Hematopoietic multipotent progenitor cell treated with erythropoietin and hydrocortisone succinate and interleukin-3 and kit ligand, for 8 days (in vitro differentiated cells): ENCODE measurements at places on chromosomes 11 and 22.

DNA sequence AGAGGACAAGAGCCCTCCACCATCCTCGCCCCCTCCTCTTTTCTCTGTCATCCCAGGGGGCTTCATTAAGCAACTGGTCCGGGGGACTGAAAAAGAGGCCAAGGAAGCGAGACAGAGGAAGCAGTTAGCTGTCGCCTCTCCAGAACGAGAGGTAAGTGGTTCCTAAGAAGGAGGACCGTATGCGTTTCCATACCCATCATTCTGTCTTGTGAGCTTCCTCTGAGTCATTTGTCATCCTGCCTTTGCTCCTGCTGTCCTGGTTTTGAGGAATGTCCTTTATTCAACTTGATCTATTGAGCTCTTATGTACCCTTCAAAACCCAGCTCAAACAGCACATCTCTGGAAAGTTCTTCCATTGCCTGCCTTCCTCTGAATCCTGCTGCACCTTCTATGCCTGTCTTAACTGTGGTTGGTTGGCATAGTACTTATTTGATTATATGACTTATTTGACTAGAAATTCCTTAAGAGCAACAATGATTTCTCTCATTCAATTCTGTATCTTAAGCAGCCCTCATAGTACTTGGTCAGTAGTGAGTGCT lies 21.3 kb downstream of the MYO18B start:
- no peak for DNase-seq

- DNase-seq = no peak
Observed at GRCh38 chr11:81989093-81989492, 744.6 kb downstream of the FAM181B start.

GRCh38 chr11:79547256-79547655 lies 106.4 kb upstream of the TENM4 start:
- DNase-seq = no peak

DNA sequence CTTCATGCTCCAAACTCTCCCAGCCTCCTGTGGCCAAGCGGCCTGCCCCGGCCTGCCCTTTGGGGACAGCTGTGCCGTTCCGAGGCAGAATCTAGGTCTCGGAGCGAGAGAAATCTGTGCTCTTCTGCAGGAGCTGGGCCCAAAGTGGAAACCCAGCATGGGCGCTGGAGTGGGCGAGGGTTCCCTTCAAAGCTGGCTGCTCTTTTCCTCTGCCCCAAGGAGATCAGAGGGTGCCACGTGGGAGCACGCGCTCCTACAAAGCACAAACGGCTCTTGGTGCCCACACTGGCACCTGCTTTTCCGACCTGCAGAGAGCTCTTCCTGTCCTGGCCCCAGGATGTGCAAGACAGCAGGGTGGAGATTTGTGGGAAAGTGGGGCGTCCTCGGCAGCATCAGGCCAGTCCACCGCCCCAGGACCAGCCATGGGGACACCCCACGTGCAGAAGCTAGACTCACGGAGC lies 6.9 kb downstream of the OSBPL5 start:
- DNase-seq = no peak

- peak; percentile 75 for DNase-seq
Observed at GRCh38 chr11:8092587-8093424, 11.8 kb downstream of the TUB start.

GRCh38 chr11:87081358-87081757 lies 43.6 kb downstream of the TMEM135 start:
- peak; percentile 20 for DNase-seq
